ENCODE measurements at places on chromosomes 12 and 14. TPM values are rescaled to one million over a fixed set of nuclear protein-coding genes. Genes with fewer than 3 reads are reported as not detected.

- DNase-seq, result peak; percentile 3
These were observed 422.3 kb upstream of the DCN start for GRCh38 chr12:91604897-91605296.

DNA sequence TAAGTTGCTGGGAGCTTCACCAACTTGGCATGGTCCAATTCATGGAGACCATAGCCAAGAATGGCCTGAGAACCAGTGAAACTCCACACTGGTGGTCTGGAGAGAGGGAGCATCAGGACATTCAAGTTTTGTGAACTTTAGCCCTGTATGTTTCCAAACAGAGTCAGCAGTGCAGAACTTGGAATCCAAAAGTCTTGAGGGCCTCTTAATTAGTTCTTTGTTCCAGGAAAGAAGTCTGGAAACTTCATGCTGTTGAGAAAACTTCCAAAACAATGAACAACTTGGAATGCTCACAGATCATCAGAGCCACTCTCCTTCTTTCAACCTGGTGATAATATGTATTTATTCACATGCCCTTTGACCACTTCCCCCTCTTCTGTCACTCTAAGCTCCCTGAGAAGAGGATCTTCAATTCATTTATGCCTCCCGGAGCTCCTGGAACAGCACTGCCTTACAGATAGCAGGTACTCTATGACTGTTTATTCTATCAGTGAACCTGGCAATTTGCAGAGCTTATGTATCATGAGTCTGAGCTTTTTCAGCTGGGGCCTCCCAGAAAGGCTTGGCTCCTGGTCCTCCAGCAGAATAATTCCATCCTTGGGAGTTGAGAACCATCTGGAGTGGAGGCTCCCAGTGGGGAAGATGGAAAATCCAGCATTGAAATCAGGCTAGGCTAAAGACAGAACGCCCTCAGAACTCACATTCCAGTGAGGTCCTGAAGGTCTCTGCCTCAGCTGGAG, 191.4 kb downstream of the KTN1 start:
- no peak for DNase-seq

DNA sequence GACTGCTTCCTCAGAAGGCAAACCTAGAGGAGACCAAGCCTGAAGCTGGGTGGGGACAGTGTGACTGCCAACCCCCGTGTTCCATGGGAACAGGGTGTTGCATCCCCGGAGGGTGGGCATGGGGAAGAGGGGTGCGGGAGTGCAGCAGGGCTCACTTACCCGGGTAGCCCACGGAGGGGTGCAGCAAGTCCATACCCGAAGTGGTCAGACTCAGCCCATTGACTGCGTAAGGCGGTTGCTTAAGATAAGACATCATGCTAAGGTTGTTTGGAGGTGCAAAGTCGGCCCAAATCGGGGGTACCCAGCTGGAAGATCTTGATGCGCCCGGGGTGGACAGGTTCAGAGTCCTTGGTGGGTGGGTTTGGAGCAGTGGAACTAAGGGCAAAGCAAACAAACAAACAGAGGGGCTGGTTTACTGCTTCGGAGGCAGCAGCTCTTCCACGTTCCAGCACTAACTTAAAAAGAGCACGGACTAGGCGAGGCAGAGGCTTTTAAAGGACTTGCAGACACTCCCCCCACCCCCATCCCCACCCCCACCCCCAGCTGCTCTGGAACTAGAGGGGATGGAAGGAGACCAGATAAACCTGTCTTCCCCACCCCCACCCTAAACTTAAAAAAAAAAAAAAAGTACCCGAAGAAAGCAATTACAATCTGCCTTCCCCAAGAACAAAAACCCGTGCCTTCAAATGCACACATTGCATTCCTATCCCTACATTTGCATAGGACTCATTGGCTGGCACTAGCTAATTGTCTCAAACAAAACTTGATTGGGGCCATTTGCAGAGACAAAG, 4.9 kb downstream of the OTX2 start:
- DNase-seq, result no peak

The B4GALNT1 gene
- 0.32 TPM for total RNA-seq

DNA sequence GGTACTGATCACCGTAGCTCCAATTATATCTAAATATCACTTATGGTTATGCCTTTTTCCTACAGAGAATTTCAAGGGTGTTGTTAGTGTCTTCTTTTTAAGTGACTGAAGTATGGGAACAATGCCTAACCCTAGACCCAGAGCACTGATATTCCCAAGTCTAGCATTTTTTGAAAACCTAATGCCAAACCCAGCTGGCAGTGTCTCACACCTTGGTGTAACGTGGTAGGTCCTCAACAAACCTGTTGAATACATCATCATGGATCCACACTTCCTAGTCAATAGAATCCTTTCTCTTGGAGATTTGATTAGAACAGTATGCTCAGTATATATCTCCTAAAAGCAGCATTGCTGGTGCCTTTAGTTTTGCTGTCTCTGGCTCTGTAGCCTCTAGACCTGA, 37.7 kb upstream of the RMST start:
- DNase-seq, result no peak

The ANKRD33 gene
- total RNA-seq, result 0.30 TPM
